ENCODE measurements at places on chromosomes 7 and 10.

GRCh38 chr7:86748843-86749719 is 105.4 kb downstream of the GRM3 start:
- DNase-seq = no peak

GRCh38 chr7:39271402-39271801 is 293.7 kb downstream of the POU6F2 start:
- DNase-seq = peak; percentile 48

GRCh38 chr7:118311121-118311836 is 86.8 kb downstream of the ANKRD7 start:
- DNase-seq = no peak

GRCh38 chr10:125035136-125035535 is 93.2 kb downstream of the ZRANB1 start:
- no peak for DNase-seq

DNA sequence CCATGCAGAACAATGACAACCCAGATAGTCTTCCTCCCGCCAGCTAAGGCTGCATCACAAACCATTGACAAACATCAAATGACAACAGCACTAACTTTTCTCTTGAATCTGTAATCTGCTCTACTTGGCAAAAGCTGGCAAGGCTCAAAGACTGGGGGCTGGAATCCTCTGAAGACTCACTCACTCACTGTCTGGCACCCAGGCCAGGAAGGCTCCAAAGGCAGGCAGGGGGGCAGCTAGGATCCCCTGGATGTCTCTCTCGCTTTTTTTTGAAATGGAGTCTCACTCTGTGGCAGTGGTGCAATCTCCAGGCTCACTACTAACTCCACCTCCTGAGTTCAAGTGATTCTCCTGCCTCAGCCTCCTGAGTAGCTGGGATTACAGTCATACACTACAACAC is 159.7 kb upstream of the GPR26 start:
- DNase-seq = no peak

GRCh38 chr7:1564603-1565022 is 5.2 kb downstream of the PSMG3 start:
- DNase-seq = no peak

- no peak for DNase-seq
These were observed 224.1 kb downstream of the CCSER2 start for GRCh38 chr10:84552478-84552877.

GRCh38 chr7:133887459-133887858 is 239.7 kb upstream of the LRGUK start:
- DNase-seq = no peak

- DNase-seq = no peak
These were observed 126.1 kb downstream of the PFKFB3 start for GRCh38 chr10:6328699-6329423.

DNA sequence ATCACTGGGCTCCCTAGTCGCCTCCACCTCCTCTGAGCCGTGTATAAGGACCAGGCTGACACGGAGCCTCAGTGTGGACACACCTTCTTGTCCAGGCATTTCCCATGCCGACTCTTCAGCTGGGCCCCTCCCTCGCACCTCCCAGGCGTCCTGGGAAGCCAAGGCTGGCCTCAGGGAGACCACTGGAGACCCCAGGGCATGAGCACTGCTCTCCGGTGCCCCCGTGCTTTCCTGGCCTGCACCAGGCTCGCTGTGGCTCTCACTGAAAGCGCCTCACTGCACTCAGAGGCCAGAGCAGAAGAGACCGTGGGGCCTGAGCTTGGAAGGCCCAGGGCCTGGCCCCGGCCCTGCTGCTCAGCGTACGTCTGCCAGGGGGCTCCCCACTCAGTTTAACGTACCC is 31.4 kb downstream of the LRRC27 start:
- DNase-seq = no peak

DNA sequence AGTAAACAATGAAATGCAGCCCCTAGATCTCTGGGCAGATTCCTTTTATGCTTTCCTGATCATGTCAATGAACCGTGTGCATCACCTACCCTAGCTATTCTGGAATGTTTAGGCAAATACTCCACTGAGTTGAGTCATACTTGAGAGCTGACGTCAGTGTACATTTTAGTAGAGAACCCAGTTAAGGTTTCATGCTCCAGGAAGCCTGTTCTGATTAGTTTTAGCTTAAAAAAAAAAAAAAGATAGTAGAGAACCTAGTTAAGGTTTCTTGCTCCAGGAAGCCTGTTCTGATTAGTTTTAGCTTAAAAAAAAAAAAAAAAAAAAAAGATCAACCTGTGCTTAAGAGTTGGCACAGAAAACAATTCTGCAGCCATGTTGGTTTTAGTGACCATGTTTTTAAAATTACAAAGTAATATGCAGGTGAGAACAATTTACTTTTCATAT is 3.7 kb upstream of the MCU start:
- DNase-seq = peak; percentile 19

GRCh38 chr7:36752026-36752711 is 27.9 kb upstream of the AOAH start:
- DNase-seq = no peak

DNA sequence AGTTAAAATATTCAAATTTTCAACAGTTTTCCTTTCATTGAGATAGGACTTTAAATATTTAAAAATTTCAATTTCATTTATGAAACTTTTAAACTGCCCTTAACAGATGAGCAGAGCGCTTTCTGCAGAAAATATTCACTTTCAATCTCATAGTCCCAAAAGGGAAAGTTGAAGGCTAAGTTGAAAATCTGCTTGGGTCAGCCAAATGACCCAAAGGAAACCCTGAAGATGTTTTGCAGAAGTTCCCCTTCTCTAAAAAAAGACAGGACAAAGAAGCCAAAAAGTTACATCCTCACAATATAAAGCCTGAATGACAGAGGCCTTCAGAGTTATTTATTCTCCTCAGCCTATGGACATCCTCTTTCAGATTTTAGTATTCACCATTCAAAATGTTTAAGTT is 17.6 kb upstream of the SCIN start:
- no peak for DNase-seq

GRCh38 chr7:471191-471865 is 48.3 kb downstream of the PDGFA start:
- DNase-seq = no peak

DNA sequence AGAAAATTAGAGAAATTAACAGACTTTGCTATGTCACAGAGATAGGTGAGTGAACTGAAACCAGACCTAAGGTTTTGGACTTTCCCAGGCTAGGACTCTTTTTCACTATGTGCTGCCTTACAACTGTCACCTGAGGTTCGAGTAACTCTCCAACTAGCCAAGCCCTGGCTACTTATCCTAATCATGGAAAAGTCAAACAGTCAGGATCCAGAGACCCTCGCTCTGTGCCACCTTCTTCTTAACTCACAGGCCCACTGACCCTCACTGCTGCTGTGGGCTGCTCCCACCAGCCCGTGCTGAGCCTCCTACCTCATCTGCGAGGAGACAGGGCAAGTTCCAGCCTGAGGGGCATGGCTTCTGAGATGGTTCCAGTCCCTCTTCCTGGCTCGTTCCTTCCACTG is 211.4 kb upstream of the KLF14 start:
- no peak for DNase-seq

- no peak for DNase-seq
These were observed 13.9 kb upstream of the MAPK8 start for GRCh38 chr10:48292616-48293015.

GRCh38 chr7:20507157-20507556 is 108.3 kb upstream of the ABCB5 start:
- DNase-seq = no peak

GRCh38 chr7:43351683-43352082 is 231.2 kb upstream of the STK17A start:
- no peak for DNase-seq

GRCh38 chr7:134852625-134853024 is 73.2 kb downstream of the CALD1 start:
- DNase-seq = no peak

DNA sequence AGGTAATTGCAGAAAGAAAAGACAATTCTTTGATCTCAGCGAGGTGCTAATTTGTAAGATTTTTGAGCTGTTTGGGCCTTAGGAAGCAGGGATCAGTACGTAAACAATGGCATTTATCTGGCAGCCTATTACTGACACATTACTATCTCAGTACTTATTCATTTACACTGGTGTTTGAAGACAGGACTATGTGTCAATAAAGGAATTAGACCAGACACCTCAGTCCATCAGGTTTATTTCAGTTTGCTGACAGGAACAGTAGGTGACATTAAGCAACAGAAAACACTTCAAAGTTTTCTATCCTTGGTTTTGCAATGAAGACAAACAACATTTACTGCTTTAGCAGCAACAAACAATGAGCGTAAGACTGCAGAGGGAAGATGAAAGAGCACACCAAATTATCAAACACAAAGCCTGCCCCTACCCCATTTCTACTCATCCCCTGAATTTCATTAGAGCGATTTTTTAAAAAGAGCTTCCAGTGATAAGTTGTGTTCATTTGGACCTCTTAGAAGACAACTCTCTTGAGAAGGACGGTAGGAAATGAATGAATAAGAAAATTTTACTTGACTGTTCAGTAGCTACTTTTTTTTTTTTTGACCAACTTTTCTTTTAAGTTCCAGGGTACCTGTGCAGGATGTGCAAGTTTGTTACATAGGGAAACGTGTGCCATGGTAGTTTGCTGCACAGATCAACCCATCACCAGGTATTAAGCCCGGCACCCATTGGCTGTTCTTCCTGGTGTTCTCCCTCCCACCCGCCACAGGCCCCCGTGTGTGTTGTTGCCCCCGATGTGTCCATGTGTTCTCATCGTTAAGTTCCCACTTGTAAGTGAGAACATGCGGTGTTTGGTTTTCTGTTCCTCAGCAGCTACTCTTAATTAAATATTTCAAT is 138.8 kb downstream of the DKK1 start:
- no peak for DNase-seq

GRCh38 chr7:50821457-50822008 is 38.8 kb upstream of the GRB10 start:
- peak; percentile 63 for DNase-seq

GRCh38 chr10:62109587-62110293 is 158.9 kb downstream of the RTKN2 start:
- DNase-seq = no peak

GRCh38 chr10:18142151-18142550 is 1.9 kb downstream of the CACNB2 start:
- no peak for DNase-seq

DNA sequence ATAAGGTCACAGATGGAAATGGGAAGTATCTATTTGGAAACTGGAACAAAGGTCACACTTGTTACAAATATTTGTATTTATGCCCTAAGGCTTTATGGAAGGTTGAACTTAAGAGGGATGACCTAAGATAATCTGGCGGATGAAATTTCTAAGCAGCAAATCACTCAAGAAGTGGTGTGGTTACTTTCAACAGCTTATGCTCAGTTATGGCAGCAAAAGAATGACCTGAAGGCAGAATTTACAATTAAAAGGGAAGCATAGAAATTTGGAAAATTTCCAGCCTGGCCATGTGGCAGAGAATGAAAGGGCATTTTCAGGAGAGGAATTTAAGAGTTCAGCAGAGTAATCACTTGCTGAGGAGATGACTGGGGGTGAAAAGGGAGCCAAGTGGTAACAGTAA is 95.8 kb upstream of the TNS3 start:
- DNase-seq = no peak

GRCh38 chr10:119714484-119714816 is 11.4 kb upstream of the INPP5F start:
- no peak for DNase-seq

- DNase-seq = no peak
These were observed 44.8 kb upstream of the GRID1 start for GRCh38 chr10:86411281-86411841.

- no peak for DNase-seq
These were observed 225.3 kb downstream of the GLRX3 start for GRCh38 chr10:130361351-130362105.

- no peak for DNase-seq
These were observed 113.1 kb upstream of the RNF32 start for GRCh38 chr7:156527458-156527890.
